Stimulated activated CD8-positive, alpha-beta memory T cell treated with anti-CD3 and anti-CD28 coated beads, Interleukin-2, amount 100 ng/mL, for 1 hour (primary cell): ENCODE measurements at places on chromosomes 2 and 18.

GRCh38 chr18:30135938-30136337 is 906.6 kb downstream of the DSC3 start:
- DNase-seq, result no peak

GRCh38 chr18:39462436-39462835 is 1896.8 kb upstream of the CELF4 start:
- no peak for DNase-seq

GRCh38 chr2:98470851-98471255 is 26.2 kb downstream of the INPP4A start:
- DNase-seq, result no peak

GRCh38 chr2:98554116-98554861 is 54.0 kb downstream of the COA5 start:
- DNase-seq, result no peak

GRCh38 chr2:210555555-210555954 is 844 bp upstream of the CPS1 start:
- DNase-seq, result no peak

DNA sequence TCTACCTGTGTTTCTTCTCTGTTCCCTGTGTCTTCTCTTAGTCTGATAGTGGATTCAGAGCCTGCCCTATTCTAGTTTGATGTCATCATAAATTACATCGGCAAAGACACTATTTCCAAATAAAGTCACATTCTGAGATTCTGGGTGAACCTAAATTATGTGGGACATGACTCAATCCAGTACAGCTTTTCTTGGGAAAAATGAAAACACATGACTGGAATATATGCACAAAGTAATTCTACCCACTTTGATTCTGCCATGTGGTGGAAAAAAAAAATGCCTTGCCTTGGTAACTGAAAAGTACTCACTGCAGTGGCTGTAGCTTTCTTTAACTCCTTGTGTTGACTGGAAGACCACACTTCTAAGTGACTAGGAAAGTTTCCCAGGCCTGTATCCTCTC is 73.7 kb downstream of the LRATD1 start:
- DNase-seq, result no peak

DNA sequence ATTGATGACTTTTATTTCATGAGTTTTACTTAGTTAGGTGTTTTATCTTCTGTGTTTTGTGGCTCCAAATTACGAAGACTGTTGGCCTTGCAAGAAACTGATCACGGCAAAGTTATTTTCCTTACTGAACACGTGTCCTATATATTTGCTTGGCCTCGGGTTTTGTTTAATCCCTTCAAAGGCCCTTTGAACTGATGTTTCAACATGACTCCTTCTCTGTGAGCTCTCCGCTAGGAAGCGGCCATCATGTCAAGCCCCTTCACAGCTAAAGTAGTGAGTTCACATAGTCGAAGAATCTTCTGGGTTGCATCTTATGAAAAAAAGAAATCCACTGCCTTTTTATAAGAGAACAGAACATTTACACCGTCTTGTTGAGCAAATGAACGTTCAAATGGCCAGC is 159.3 kb downstream of the GBX2 start:
- no peak for DNase-seq

DNA sequence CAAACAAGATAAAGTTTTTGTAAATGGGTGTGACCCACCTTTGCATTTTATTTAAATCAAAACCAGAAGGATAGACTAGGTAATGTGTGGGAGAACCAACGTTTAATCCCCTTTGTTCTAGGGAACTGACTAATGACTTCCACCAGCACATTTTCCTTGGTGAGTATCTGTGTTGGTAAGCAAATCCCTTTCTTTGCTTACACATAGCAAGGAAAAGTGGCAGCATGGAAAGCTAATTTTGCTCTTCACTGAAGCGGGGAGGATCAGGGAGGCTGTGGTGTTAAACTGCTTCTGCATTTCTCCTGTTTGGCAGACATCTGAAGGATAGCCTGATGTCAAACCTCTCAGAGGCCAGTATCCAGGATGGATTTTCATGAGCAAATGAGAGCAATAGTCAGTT is 331.1 kb downstream of the PTPRM start:
- no peak for DNase-seq

- DNase-seq, result no peak
Measured at GRCh38 chr2:54691445-54692135, 31.9 kb upstream of the EML6 start.

DNA sequence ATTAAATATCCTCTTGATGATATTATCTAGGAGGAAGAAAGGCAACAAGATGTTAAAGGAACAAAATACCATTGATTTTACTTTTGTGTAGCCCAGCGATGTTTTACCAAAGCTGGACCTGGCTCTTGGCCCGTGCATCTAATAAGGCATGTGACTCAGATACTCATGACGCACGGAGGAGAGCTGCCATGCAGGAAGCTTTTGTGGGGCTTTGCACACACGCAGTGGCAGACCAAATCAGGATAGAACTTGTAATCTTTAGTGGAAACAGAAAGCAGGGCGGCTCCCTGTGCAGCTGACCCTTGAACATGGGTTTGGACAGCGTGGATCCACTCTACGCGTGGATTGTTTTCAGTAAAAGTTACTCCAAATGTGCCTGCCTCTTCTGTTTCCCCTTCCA is 190.0 kb downstream of the NAPG start:
- no peak for DNase-seq

DNA sequence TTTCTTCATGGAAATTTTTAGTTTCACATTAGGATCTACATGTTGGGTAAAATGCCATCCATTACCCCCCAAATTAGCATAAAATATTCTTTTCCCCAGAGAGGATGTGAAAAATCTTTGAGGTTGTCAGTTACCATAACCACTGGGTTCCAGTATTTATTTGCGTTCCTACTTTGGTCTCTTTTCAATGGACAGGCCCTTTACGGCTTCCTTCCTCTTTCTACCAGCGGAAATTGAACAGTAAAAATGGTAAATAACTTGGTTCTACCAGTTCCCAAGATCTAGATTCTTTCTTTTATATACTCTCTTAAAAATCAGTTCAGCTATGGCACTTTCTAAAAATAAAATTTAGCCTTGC is 169.2 kb upstream of the APCDD1 start:
- no peak for DNase-seq

DNA sequence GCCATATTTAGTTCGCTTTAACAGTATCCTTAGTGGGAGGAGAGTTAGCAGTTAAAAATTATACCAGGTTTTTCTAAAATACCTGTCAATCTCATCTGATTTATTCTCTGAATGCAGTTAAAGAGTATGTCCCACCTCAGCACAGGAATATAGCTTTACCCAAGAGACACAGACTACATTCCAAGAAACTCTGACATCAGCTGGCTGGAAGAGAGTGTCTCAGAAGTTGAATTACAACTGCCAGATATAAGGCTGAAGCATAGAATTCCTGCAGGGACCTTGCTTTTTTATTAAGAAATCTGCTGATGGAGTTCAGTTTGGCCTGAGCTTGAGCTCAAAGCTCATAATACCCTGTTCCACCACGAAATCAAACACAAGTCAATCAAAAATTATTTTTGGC is 25.4 kb upstream of the CNTNAP5 start:
- DNase-seq, result no peak

- DNase-seq, result no peak
Measured at GRCh38 chr2:18491577-18491976, 68.9 kb downstream of the RDH14 start.

- DNase-seq, result no peak
Measured at GRCh38 chr2:98800330-98801064, 69.6 kb upstream of the MGAT4A start.

DNA sequence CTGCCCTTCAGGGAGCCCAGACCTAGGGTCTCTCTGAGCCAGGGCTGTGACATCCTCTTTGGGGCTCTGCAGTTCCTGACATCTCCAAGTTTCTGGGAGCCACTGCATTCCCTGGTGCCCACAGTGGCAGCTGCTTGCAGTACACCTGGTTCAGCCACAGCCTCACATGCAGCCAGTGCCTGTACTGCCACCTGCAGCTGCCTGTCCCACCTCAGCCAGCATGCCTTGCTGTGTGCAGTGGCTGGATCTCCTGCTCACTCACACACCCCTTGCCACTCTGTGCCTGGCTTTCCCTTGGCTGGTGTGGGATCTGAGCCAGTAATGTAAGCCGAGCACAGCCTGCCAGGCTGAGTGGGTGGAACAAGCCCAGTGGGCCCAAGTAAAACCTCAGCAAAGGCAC is 1288.7 kb downstream of the CNTNAP5 start:
- DNase-seq, result no peak

- no peak for DNase-seq
Measured at GRCh38 chr18:31439807-31440325, 7.7 kb upstream of the DSG3 start.

GRCh38 chr18:48051945-48052840 is 121.7 kb upstream of the SMAD2 start:
- DNase-seq, result no peak

- DNase-seq, result no peak
Measured at GRCh38 chr2:2656115-2657011, 325.3 kb upstream of the MYT1L start.

DNA sequence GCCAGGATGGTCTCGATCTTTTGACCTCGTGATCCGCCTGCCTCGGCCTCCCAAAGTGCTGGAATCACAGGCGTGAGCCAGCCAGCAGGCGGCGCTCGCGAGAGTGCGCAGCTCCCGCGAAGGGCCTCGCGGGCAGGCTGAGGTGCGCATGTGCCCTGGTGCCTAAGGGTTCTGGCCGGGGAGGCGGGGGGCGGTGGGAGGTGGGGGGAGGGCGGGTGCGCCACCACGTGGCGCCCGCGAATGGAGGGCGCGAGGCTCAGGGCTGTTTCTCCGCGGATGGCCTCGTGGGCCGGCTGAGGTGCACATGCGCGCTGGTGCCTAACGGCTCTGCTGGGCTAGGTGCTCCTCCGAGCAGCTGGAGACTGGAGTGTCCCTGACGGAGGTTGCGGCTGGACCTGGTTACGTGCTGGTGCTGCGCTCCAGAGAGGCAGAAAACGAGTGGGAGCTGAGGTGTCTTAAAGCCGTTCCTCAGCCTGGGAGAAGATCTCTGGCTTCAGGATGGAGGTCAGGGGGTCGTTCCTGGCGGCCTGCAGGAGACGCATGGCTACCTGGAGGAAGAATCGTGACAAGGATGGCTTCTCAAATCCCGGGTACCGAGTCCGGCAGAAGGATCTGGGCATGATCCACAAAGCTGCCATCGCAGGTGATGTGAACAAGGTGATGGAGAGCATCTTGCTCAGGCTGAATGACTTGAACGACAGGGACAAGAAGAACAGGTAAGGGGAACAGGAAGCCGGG is at the start of gene ANKRD62:
TSS of gene ANKRD62 (plus strand) at position 324 of the 738 bp plus-strand sequence. CDS start at position 499, 175 bp downstream.
- no peak for DNase-seq

DNA sequence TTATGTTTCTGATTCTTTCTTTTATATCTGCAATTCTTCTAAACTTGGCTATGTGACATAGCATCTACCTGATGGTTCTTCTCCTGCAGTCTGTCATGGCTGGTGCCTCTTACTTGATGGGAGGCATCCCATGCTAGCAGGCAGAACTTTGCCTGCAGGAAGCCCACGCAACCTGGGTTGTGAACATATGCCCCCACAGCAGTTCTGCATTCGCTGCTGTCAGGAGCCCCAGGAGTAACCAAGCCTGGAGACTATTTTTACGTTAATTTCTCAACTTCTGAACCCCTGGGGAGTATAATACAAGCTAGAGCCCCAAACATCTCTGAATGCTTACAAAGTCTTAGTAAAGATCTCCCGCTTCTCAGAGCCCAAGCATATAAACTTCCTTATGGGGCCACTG is 12.1 kb downstream of the FAM168B start:
- DNase-seq, result no peak

DNA sequence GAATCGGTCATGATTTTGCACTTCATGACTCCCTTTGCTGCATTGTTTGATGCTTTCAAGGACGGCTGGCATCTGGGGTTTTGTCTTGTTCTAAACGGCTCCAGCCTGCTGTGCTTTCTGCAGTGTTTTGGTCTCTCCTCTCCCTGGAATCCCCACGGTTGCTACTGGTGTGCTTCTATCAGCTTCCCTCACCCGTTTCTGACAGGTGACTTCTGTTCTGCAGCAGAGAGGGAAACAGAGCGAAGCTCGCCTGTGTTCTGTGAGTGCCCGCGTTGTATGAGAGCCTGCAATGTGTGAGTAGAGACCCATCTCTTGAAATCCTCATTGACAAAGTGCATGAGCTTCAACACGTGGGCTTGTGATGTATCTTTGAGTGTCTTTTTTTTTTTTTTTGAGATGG is 102.8 kb downstream of the DCDC2C start:
- DNase-seq, result no peak

GRCh38 chr2:237487496-237487895 is 445 bp downstream of the MLPH start:
- DNase-seq, result no peak

- DNase-seq, result no peak
Measured at GRCh38 chr2:105634198-105634597, 110.5 kb upstream of the NCK2 start.
